Stimulated activated CD8-positive, alpha-beta memory T cell treated with anti-CD3 and anti-CD28 coated beads, Interleukin-7, amount 100 ng/mL, for 48 hours (primary cell): ENCODE measurements at places on chromosomes 11 and 22.
A peak's percentile ranks its signal among the peaks of the same experiment; 100 is the strongest.

DNA sequence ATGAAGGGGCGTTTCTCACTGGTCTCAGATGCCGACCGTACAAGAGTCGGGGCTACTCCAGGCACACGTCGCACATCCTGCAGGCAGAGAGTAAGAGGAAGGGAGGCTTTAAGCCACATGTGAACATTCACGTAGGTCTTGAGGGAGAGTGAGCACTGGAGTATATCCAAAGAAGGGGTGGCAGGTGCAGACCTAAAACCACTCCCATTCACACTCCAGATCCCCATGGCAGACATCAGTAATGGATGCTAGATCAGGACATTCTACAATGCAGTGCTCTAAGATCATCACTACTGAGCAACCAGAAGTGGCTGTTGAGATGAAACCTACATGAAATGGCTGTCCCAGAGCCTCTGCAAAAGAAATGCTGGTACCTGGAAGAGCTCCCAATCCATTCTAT lies 39.0 kb downstream of the WT1 start:
- DNase-seq, result no peak

DNA sequence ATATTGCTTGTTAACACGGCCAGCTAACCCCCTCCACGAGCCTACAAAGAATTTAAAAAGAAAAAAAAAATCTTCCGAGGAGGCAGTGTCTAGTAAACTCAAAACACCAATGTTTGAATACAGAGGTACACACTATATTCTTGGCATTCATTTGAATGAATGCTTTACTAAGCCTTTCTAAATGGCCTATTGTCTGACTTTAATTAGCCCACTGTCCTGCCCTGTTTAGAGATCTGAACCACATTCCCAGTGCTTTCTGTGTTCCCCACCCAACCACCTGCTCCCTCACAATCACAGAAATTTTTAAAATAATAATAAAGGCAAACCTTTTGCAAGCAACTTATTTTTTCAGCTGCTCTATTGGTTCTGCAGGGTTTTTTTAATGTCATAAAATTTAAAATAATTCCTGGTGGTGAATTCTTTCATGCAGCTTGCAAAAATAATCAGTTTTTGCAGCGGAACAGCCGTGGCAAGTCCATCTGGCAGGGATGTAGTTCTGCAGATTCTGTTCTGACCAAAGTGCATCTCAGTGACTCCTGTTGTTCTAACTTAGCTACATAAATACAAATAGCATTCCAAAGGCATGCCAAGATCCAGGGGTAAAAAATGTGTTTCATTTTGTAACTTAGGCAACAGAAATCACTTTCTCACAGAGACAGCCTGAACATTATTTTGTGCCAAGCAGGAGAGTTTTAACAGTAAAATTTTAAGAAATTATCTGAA lies 23.8 kb downstream of the POU2AF2 start:
- DNase-seq, result no peak

DNA sequence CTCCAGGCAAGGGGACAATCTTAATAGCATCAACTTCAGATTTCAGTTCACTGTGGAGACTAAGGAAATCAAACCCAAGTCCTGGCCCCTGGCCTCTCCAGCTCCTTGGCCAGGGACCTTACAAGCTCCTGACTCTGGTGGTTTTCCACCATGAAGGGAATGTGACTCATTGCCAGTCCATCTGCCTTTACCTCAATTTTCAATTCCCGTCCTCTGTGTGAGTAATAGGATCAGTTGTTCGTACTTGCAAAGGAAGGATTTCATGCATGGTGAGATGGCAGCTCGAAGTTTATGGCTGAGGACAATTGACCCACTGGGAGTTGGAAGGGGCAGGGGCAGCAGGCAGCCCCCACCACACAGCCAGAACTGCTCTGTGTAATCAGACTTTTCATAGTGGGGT lies 42.5 kb downstream of the INSC start:
- no peak for DNase-seq

DNA sequence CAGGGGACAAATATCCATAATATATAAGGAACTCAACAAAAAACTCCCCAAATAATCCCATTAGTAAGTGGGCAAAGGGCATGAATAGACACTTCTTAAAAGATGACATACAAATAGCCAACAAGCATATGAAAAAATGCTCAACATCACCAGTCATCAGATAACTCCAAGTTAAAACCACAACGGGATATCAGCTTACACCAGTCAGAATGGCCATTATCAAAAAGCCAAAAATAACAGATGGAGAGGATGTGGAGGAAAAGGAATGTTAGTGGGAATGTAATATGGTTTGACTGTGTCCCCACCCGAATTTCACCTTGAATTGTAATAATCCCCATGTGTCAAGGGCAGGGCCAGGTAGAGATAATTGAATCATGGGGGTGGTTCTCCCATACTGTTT lies 350.1 kb downstream of the GUCY1A2 start:
- DNase-seq, result no peak

DNA sequence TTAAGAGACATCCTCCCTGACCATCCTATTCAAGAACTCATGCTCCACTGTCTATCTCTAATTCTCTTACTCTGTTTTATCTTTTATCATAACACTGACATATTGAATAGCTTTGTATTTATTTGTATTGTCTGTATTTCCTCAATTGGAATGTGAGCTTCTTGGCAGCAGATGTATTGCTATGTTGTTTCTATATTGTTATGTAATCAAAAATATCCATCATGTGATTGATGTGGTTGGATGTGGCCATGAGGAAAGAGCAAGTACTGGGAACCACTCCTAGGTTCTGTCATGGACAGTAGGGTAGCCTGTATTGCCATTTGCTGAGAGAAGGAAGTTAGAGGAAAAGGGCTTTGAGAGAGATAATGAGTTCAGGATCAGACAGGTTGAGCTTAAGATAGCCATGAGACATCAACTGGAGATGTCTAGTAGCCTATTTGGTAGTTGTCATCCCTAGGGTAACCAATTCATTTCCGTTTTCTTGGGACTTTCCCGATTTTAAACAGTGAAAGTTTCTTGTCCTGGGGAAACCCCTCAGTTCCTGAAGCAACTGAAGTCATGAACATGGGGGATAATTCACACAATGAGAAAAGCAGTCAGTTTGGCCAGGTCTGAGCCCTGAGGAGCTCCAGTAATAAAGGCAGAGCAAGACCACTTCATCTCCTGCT lies 404.5 kb downstream of the INSC start:
- DNase-seq, result no peak

DNA sequence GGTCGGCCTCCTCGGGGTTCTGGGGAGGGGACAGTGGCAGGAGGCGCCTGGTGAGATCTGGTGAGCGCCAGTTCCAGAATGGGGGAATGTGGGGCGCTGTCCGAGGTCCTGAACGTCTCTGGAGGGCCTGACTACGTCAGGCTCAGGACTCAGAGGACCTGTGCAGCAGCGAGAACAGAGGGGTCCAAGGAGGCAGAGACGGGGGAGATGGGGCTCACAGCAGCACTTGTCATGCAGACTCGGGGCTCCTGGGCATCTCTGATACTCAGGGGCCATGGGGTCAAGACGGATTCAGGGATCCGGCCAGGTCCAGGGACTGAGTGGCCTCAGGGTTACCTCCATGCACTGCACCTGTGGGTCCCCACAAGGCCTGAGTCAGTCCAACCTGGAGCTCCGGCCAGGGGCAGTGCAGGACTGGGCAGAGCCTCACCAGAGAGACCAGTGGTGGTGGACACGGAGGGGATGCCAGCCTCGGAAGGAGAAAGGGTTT lies 92.2 kb downstream of the BRD1 start:
- no peak for DNase-seq

DNA sequence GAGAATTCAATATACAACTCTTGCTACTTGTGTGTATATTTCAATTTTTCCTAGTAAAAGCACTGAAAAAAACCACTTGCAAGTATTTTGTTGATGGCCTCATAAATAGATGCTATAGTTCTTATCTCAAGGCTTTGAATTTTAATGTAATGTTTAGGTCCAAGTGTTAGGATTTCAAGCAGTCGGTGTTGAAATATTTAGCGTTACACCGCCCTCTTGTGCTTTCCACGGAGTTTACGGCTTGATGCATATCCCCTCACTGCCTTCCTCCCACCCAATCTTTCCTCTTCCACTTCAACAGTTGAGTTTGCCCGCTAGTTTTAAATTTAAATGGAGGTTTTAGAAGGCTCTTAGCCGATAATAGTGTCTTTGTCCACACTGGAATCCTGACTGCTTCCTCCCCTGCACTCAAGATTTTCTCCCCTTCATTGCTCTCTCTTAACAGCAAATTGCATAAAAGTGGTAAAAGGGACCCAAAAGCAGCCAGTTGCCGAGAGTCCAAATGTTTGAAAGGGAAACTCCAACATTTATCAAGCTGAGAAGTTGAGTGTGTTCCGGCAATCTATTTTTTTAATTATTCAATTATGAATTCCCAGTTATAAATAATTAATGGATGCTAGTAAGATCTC lies 25.9 kb upstream of the HTATIP2 start:
- DNase-seq, result no peak

DNA sequence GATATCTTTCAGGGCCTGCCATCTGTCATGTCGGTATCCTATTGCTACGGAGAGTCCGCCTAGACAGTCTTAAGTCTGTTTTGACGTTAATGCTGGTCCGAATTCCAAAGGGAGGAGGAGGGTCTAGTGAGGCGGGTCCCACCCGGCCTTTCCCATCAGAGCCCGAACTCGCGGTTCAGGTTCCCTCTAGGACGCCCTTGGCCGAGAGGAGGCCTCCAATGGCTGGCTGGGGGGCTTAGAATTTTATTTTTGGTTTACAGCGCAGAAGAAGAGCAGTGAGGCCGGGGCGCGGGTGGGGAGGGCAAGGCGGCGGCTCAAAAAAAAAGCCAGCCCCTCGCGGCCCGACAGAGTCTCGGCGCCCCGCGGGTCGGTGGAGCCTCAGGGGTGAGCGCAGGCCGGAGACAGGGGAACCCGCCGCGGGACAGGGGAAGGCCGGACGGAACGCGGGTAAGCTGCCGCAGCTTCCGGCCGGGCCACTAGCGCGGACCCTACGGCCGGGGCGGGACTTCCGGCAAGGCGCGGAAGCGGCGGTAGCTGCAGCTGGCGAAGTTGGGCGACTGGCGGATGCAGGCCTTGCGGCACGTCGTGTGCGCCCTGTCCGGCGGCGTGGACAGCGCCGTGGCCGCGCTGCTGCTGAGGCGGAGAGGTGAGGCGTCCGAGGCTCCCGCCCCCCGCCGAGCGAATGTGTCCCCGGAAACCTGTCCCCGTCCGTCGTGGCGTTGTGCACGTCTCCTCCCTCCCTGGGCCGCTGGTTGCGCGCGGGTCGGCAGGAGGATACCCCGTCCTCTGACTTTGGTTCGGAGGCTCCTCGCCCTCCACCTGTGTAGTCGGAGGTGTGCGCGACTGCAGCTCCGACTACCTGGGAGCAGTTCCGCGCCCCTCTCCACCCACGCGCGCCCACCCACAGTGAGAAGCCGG lies at the start of gene TRMU:
Gene TRMU, plus strand, starts transcription at position 514 of the 918 bp plus-strand sequence. Its CDS starts 51 bp downstream, at position 565.
- DNase-seq, result peak; percentile 71

DNA sequence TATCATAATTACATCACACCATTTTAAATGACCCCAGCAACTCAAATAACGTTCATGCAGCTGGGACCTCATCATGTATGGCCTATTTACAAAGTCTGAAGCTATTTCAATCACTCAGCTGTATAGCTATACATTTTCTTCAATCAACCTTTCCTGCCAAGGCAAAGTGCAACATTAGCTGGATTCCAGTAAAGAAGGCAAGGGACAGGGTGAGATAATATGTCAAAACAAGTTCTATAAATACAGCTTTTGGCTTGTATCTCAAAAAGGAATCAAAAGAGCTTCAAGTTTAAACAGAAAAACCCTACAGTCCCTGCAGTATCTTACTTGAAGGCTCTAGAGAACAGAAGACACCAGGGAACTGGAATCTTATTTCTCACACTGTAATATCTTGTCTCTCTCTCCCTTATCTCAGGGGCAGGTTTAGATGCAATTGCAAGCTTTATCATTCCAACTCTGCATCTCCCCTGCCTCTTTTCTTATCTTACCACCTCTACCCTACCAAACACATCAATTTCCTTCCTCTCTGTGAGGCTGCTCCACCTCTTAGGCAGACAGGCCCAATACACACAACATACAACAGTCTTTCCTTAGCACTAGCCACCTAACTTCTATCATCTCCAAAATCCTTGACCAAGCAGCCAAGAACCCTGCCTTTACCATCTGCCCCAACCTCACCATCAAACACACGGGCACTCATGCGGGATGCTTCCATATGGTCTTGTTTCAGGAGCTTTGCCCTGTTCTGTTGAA lies 34.5 kb downstream of the CELF1 start:
- no peak for DNase-seq

DNA sequence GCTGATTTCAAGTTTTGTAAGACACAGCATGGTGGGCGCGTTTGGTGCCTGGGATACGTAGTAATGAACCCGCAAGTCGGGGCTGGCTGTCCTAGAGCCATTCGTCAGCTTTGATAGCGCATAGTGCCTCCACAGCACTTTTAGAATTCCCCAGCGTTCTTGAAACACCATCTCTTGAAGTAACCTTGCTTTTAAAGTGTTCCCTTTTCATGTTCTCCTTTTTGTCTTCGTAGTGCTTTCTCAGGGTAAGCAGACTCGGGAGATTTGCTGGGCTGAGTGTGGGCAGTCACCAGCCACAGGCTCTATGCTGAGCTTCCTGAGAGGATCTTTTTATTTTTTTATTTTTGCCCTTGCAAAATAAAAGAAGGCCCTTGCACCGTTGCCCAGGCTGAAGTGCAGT lies 39.6 kb upstream of the CTTN start:
- no peak for DNase-seq

DNA sequence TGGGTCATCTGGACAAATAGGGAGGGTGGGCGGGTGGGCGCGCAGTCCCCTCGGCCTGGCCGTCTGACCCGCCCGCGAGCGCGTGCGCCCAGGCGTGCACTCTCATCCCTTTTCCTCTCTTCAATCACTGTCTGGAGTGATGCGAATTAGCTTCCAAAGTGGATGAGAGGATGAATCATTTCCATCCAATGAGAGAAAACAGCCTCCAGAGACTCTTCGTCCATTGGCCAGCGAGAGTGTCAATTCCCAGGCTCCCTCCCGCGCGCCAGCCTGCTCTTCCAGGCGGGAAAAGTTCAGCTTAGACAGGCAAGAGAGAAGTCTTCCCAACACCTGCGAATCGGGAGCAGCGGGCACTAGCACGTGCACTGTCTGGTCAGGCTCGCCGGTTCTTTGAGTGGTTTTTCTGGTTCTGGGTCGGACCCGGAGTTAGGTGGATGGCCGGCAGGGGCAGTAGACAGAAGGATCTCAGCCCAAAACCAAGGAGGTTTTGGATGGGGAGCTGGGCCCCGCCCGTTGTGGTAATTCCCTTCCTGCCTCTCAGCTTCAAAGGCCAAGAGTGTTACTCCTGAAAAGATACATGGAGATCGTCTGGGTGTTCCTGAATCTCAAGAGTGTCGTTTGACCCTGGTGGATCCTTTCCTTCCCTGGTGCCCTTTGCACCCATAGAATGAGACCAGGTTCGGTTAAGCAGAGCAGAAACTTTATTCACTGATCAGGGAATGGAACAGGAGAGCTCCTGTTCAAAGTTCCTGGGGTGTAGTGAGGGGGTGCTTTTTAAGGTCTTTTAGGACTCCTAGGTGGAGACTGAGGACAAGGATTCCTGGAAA lies 33.4 kb upstream of the GLYATL1 start:
- DNase-seq, result no peak

DNA sequence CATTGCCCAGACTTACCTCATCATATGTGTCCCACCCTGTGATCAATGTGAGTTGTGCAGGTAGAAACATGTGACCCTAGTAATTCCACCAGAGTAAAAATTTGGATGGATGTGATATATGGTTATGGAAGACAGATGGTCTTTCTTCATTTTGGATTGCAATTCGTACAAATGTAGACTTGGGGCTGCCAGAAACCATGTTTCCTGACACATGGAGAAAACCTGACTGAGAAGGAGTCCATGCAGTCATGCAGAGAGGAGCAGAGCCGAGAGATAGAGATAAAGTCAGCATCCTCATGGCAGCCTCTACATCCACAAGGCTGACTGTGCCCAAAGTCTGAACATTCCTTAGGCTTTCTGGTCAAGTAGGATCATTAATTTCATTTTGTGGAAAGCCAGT lies 678.1 kb upstream of the KIRREL3 start:
- no peak for DNase-seq

GRCh38 chr11:72736452-72737069 lies 15.6 kb downstream of the ARAP1 start:
- peak; percentile 33 for DNase-seq
